ENCODE measurements at places on chromosomes 1 and 21. TPM values are rescaled to one million over a fixed set of nuclear protein-coding genes. Genes with fewer than 3 reads are reported as not detected.
A peak's percentile ranks its signal among the peaks of the same experiment; 100 is the strongest.

GRCh38 chr1:41474490-41475271, 9.8 kb downstream of the EDN2 start:
- no peak for DNase-seq

The AMY1B gene
- not detected for total RNA-seq

DNA sequence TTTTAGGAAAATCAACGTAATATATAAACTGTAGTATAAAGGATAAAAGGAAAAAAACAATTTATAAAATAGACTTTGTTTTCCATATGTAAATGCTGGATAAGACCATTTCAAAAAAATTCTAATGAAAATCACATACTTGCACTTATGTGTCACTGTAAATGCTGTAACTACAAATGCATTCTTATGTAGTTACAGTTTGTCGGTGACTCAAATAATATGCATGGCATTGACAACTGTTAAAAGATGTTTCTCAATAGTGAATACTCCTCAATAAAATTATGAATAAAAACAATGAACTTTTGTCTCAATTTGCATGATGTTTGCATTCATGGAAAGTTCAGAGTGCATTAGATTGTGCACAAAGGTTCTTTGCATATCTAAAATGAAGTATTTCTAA, 614.0 kb upstream of the CHRM3 start:
- DNase-seq, result no peak

DNA sequence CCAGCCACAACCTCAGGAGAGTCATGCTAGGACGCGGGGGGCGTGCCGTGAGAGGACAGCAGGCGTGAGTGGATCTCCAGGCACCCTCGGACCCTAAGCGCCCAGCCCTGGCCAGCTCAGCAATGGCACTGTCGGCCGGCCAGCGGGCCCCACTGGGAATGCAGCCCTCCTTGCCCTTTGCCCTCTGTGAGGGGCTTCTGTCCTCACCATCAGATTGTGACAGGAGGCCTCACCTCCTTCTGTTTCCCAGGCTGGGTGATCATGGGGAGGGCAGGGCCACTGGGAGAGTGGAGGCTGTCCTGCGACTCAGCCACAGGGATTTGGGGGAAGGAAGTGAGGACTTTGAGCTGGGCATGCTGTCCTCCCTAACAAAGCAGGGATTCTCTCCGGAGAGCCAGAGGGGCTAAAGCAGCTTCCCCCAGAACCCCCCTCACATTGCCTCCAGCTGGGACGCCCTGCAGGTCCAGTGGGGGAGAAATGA, 6.6 kb upstream of the LRRC3 start:
- peak; percentile 26 for DNase-seq

GRCh38 chr1:169363046-169363730, 4.4 kb downstream of the NME7 start:
- DNase-seq, result no peak

GRCh38 chr21:42820616-42821465, 58.5 kb downstream of the WDR4 start:
- DNase-seq, result no peak

The LIN28A gene
- 5.7 TPM for total RNA-seq

The OR2M3 gene
- total RNA-seq, result not detected

Measured in Caco-2 (cell line).